ENCODE measurements at places on chromosomes 3 and 15.

DNA sequence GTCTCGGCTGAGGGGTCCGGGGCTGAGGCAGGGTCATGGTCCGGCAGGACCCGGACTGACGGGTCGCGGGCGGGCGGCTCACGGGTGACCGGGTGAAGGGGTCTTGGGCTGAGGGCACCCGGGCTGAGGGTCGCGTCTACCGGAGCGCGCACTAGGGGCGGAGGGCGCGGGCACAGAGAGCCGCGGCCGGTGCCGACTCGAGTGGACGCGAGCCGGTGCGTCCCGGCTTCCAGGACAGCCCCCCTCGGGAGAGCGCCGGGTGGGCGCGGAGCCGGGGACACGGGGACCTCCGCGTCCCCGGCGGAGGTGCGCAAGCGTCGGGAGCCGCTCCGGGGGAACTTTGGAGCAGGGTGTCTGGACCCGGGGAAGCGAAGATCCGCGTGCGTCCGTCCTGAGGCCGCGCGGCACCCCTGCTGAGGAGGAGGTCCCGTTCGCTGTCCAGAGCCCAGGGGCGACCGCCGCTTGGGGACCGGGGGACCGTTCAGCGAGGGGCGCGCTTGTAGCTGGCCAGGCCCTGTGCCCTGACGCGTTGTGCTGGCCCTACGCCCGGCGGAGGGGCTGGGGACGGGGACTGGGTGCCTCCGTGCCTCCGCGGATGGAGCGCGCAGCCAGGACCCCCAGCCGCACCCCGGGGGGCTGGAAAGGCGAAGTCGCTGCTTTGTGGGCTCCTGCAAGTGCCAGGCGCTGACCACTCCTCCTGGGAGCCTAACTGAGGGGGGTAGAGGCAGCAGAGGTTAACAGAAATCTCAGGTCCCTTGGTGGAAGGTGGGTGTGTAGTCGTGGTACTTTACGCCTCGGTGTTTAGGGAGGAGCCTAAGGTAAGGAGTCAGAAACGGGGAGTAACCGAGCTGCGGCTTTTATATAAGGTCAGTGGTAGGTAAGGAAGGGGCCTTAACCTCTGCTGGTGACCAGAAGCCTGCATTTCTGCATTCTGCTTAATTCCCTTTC is at the start of gene PPARG:
Gene PPARG, plus strand, starts transcription at position 889 of the 948 bp plus-strand sequence. CDS start 90,642 bp downstream, outside the sequence.
- DNase-seq, result no peak

DNA sequence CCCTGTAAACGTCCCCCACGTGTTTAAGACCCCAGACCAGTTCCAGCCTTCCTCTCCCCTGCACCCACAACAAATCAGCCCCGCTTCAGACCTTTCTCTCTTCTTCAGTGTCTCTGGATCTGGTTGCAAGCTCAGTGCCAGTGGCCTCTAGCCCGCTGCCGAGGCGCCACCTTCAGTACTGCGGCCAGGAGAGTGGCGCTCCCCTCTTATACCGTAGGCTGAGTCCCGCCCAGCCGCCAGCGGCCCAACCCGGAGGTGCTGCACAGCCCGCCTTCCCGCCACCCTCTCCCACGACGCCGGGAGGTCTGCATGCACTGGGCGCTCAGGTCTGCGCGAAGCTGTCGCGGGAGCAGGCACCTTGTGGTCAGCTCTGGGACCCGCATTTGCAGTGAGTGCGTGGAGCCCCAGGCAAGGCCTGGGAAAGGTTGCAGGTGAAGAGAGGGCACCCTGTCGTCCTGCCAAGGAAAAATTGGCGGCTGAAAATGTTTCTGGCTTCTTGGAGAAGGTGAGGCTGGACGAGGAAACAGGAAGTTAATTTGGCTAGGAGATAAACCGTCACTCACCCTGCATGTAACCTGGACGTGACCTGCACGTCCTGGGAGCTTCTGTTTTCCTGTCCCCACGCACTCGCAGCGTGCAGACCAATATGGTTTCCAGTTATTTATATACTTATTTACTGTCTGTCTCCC is at the start of gene C2CD4B:
Gene C2CD4B, minus strand, starts transcription at position 182 of the 689 bp plus-strand sequence. CDS start 301 bp downstream, outside the sequence.
- no peak for DNase-seq

DNA sequence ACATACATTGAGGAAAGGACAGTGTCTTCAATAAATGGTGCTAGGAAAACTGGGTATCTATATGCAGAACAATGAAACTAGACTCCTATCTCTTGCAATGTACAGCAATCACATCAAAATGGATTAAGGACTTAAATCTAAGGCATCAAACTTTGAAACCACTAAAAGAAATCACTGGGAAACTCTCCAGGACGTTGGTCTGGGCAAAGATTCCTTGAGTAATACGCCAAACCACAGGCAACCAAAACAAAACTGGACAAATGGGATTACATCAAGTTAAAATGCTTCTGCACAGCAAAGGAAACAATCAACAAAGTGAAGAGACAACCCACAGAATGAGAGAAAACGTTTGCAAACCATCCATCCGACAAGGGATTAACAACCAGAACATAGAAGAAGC is 14.5 kb downstream of the LAMP3 start:
- no peak for DNase-seq

DNA sequence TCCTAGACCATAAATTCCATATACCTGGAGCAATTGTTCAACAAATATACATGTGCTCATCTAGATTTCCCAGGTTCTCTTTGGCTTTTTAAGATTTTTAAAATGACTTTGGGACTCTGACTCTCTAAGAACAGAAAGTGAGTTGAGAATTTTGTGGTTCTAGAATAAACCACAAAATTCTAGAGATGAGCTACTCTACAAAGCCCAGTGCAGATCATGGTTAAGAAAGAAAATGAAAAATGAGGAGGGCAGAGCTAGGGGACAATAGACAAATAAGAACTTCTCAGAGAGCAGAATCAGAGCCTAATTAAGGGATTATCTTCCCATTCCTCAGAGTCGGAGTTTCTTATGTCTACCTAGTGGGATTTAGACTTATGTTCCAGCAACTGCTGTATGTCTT is 694.7 kb downstream of the ZNF385D start:
- DNase-seq, result no peak

DNA sequence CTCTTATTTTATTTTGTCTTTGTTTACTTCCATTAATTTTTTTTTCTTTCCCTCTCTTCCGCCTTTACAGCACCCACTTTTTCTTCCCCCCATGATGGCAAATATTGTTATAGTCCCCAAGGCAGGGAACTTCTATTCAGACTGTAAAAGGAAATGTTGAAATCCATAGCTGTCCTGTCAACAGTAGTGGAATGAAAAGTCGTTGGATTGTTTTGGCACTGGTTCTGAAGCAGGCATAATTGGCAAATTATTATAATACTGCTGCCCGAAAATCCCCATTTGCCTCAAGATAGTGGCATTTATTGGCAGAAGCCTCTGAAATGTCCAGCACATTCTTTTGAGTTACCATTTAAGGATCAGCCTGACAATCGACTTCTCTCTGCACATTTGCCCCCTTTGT is 150.6 kb downstream of the TPRG1 start:
- DNase-seq, result no peak

DNA sequence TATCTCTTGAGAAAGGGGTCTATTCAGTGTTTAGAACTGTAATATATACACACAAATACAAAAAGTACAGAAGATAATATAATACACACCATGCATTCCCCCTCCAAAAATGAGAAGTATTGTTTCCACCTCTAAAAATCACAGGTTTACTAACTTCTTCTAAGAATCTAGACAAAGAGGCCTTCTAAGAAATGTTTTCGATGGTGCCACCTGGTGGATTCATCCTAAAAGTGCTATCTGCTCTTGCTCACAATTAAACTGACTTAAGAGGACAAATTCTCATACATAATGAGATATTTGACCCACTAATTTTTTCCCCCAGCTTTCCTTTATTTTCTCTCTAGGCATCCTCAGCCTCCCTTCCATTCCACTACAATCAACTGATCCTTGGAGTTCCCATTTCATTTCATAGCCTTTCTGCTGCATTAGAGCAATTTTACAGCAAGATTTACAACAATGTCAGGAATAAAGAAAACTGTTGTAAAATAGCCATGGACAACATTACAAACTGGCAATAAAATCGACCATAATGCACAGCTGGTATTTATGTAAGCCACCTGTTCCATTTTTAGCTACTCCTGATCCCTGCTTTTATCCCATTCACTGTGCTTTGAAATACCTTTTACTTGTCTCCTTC is 124.6 kb downstream of the ARRDC4 start:
- DNase-seq, result peak; percentile 54

DNA sequence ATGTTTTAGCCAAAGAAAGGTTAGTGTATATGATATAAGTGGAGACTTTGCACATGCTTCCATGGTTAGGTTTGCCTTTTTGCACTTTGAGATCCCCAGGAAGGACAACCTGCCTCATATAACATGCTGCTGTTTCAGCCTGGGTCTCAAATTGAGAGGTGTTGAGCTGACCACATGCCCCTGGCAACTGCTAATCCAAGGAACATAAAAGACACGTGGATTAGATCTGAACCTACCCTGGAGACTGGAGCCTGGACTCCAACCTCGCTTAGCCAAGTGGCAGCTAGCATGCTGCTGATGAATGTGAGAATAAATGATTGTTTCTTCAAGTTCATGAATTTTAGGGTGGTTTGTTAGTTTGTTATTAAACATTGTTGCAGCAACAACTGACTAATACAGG is 301.8 kb upstream of the TBC1D5 start:
- no peak for DNase-seq

GRCh38 chr3:177196456-177197040 is 734 bp downstream of the TBL1XR1 start:
- DNase-seq, result no peak

GRCh38 chr15:75695634-75696310 is 16.9 kb downstream of the CSPG4 start:
- no peak for DNase-seq

GRCh38 chr3:133268726-133269134 is 131.1 kb upstream of the BFSP2 start:
- no peak for DNase-seq

- DNase-seq, result no peak
Observed at GRCh38 chr3:39358333-39358732, 24.8 kb upstream of the SLC25A38 start.

- no peak for DNase-seq
Observed at GRCh38 chr15:58165661-58166060, 27.5 kb downstream of the AQP9 start.

- DNase-seq, result no peak
Observed at GRCh38 chr3:42655980-42656679, 2.6 kb downstream of the ZBTB47 start.
